Fibroblast of skin of left quadriceps (primary cell): ENCODE measurements at places on chromosomes 6 and 20.
A peak's percentile ranks its signal among the peaks of the same experiment; 100 is the strongest.

DNA sequence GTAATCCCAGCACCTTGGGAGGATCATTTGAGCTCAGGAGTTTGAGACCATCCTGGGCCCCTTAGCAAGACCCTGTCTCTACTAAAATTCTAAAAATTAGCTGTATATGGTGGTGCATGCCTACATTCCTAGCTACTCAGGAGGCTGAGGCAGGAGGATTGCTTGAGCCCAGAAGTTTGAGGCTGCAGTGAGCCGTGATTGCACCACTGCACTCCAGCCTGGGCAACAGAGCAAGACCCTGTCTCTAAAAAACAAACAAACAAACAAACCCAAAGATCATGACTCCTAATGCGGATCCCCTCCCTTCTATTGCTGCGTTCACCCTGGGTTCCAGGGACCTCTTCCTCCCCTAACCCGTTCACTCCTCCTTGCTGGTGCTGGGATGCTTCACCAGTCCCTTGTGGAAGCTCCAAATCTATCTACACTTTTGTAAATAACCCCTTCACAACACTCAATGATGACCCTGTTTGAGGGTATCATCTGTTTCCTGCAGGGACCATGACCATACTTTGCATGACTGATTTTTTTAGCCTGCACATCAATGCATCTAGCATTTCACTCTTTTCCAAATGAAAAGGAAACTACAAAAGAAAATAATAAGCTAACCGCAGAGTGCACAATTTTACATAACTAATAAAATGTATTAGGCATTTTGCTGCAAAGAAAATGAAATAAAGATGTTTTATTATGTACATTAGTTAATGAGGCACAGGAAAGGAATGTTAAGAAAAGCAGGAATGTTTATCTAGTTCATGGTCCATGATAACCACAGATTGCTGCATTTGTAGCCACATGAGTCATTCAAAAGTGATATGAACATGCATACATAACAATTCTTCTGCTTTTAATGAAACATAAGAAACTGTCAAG is 30.5 kb upstream of the IPCEF1 start:
- peak; percentile 94 for DNase-seq

DNA sequence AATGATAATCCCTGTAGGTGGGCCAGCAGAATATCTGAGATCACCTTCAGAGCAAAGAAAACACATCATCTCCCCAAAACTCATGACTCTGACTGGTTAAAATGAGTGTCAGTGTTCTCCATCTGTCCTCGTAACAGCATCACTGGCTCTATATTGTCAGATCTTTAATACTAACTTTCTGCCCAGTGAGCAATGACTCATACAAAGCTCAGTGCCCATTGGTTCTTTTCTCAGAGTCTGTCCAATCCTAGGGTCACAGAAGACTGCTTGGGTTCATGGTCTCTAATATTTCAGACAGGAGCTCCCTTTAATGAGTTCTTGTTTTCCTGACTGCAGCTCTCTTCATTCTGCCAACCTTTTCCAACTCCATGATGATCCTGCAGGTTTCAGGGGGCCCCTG is 36.4 kb downstream of the HLA-DPB1 start:
- no peak for DNase-seq

- DNase-seq = no peak
Observed at GRCh38 chr6:140641412-140641811, 1267.0 kb upstream of the CITED2 start.

DNA sequence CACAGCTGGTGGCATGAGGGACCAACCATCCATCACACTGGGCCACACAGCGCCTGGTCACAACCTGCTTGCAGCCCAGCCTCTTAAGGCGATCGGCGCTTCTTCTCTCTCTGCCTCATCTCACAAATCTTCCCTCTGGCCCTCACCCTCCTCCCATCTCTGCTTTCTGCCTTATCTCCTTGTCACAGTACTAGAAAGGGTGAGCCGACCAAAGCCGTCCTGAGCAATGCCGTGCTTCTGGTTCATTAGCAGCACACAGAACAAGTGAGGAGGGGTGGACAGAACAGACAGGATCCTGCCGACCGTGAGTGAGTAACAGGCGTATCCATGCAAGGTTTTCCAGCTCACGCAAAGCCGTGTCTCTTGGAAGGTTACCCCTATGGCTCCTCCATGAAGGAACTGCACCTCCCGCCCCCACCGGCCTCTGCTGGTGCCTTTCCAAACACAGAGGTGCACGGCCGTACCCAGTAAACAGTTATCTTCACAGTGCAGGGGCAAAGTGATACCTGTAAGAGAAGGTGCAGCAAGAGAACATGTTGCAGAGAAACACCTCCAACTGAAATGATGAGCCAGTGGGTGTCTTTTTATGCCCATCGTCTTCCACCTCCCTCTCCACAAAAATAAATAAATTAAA is 331.7 kb downstream of the FARS2 start:
- no peak for DNase-seq

- DNase-seq = no peak
Observed at GRCh38 chr6:32213649-32214048, 10.2 kb downstream of the NOTCH4 start.

- no peak for DNase-seq
Observed at GRCh38 chr6:79042088-79042798, 35.8 kb downstream of the PHIP start.

DNA sequence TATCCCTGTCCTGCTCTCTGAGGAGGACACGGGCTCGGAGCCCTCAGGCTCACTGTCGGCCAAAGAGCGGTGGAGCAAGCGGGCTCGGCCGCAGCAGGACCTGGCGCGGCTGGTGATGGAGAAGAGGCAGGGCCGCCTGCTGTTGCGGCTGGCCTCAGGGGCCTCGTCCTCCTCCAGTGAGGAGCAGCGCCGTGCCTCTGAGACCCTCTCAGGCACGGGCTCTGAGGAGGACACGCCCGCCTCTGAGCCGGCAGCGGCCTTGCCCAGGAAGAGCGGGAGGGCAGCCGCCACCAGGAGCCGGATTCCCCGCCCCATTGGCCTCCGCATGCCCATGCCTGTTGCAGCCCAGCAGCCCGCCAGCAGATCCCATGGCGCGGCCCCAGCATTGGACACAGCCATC is 14.2 kb upstream of the SLC22A7 start:
- no peak for DNase-seq

DNA sequence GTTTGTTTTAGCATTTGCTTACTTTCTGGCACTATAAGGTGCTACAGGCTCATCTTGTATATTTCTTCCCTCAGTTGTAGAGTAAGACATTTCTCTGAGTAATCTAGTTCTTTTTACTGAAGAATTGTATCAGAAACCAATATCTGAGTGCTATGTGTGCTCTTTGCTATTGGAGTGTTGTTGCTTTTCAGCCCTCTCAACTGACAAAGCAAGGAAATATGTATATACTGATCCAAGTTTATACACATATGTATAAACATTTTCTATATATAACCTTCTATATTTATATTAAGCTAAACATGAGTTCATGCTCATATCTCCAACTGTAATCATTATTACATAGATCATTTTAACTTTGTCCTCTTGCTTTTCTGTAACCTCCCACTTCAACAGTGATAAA is 405.7 kb downstream of the RFPL4B start:
- no peak for DNase-seq

DNA sequence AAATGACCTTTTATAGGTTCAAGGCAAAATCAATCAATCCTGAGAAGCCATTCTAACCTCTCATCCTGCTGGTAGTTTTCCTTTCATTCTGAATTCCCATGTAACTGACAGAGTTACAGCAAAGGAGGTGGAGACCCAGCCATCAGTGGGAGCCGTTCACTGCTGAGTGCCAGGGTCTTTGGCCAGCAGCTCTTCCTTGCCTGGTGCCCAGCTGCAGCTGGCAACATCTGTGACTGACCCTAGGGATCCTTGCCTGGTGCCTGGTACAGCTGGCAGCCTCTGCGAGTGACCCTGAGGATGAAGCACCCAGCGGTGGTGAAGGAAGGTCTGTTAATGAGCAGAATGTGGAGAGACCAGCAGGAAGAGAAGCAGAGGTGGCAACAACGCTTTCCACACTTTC is 314.6 kb downstream of the THBS2 start:
- DNase-seq = no peak

- no peak for DNase-seq
Observed at GRCh38 chr6:107032051-107032450, 4.1 kb downstream of the MTRES1 start.

DNA sequence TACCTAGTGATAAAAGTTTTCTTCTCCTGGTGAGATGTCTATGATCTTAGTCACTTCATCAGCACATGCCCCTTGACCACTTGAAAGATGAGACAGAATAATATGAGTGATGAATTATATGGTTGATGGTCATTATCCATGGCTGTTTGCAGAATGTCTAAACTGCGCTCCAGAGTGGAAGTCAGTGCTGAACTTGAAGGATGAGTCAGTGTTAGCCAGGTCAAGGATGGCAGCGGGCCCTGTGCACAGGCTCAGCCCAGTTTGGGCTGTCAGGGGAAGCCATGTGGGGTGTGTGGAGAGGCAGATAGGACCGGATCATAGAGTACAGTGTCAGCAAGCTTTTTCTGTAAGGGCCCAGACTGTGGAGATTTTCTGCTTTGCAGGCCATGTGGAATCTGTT is 67.2 kb upstream of the KIF25 start:
- DNase-seq = no peak

DNA sequence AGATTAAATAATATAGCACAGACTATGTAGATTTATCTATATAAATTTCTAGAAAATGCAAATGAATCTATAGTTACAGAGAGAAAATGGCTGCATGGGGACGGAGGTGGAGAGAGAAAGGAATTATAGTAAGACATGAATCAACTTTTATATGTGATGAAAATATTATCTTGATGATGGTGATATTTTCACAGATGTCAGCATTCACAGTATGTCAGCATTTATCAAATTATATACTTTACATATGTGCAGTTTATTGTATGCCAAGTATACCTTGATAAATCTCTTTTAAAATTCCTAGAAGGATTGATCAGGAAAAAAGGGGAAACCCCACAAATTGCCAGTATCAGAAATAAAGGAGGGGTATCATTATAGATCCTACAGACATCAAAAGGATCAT is 44.6 kb downstream of the NPEPL1 start:
- no peak for DNase-seq

- DNase-seq = no peak
Observed at GRCh38 chr20:50516180-50516934, 6.2 kb downstream of the PTPN1 start.

DNA sequence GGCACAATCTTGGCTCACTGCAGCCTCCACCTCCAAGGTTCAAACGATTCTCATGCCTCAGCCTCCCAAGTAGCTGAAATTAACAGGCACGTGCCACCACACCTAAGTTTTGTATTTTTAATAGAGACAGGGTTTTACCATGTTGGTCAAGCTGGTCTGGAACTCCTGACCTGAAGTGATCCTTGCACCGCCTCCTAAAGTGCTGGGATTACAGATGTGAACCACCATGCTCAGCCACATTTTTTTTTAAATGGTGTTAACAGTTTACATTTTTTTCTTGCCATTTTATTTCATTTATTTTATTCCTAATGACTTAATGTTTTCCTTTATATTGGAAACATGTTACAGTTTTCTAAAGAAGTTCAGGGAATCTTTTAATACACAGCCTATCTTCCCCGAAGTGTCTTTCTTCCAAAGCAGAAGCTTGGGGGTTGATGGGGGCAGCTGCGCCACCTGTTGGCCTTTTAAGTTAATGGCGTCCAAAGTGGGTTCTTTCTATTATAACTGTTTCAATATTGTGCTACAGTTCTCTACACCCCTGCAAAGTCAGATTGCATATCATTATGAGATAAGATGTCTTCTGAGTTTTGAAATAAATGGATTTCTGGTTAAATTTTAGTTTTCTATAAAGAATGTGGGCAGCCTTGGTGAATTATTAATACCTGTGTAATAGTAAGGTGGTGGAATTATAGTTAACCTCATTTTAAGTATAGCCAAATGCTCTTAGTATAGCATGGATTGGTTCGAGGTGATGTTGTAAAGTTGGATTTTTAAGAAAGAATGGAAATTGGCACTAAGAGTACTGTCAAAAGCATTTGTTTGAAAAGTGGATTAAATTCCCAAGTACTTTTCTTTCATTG is 42.0 kb upstream of the PLCG1 start:
- DNase-seq = no peak

- no peak for DNase-seq
Observed at GRCh38 chr6:157603314-157603940, 219.6 kb upstream of the SNX9 start.

DNA sequence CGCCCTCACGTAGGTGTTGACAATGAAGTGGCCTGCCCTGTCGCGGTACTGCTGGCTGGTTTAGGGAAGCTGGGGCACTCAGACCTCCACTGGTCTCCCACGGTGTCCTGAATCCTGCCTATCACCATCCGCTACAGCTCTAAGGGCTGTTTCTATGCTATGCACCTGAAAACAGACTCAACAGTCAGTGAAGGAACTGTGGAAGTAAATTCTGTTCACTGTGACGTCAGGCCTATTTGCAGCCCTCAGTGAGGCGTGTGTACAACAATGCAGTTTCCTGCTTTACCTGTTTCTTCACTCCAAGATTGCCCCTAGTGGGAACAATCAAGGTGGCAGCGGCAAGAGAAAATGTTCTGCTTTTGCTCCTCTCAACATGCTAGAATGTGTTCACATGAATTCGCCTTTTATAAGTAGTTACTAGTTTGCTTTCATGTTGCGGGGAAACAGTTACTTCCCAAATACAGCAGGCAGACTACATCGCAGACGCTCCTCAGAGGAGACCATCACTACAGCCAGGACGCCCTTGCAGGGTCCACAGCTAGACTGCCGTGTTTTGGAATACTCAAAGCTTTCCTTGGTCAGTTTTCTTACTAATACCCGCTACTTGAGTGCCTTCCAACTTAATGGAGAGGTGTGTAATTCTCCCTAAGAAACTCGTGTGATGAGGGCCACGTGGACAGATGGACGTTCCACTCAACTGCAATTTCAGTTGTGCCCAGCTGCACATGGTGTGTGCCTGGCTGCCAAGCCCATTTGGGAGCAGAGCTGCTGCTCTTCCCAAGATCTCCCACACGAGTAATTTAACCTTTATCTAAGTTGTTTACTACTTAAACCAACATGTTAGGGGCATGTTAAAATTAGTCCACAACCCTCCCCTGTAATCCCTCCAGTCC is 25.4 kb downstream of the DIDO1 start:
- no peak for DNase-seq

DNA sequence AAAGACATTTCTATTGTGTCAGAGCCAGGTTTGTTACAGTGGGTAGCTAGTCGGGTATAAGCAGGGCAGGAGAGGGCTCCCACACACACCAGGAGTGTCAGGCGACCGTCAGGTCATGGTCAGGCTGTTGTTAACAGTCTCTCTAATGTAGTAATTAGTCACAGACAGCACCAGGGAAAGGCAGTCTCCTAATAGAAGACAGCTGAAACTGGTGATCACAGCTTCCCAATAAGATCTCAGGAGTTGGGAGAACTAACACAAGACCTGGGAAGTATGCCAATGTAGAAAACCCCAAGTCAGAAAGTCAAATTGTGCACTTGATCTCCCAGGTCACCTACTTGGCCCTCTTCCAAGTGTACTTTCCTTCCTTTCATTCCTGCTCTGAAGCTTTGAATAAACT is 53.0 kb upstream of the GPR6 start:
- DNase-seq = no peak

GRCh38 chr6:33215271-33216116 is 7.2 kb downstream of the RING1 start:
- DNase-seq = no peak

DNA sequence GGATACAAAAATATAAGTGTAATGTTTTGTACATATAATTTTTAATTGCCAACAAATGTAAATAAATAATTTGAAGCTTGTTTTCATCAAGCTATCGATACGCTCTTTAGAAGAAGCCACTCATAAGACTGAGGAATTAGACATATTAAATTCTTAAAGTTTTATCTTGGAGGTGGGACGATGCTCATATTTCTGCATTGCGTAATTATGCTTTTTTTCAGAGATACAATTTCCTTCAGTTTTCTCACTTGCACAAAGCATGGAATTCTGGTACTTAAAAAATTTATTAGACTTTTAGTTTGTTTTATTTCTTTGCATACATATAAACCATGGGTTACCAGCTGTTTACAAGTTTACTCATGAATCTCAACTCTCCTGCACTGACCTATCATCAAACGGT is 980.0 kb downstream of the EYS start:
- DNase-seq = no peak
